ENCODE measurements at places on chromosomes 7 and 10. TPM values are rescaled to one million over a fixed set of nuclear protein-coding genes. Genes with fewer than 3 reads are reported as not detected.

The HILPDA gene
- 22.1 TPM for total RNA-seq

The FAM131B gene
- 1.1 TPM for total RNA-seq

The KIFBP gene
- total RNA-seq: 65.1 TPM

The GRIFIN gene
- not detected for total RNA-seq

The GSAP gene
- total RNA-seq: 24.8 TPM

The STEAP1B gene
- total RNA-seq: not detected

DNA sequence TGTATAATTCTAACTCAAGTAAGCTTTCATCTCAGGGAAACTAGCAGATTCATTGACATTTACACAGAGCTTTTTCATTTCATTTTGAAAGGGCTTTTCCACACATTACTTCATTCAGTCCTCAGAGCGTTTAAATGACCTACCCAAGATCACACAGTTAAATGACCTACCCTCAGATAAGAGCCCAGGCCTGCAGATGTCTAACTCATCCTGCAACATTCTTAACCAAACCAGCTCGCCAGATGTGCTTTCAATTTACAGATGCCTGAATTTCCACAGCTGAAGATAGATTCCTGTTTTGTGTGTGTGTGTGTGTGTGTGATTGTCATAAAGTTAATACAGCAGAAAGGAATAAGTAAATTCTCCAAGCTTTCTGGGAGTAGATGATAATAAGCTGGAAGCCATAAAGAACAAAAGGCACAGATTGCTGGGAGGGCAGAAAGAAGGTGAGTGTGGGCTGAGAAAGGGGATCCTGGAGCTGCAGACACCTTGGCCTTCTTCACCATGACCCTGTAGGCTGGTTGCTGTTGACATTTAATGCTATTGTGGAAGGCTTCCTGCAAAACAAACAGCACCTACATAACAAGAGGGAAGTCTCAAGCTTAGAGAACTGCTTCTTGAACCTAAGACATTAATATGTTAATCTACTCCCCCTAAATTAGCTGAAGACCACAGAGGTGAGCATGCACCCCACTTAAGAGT, 489.7 kb upstream of the CELF2 start:
- no peak for DNase-seq

GRCh38 chr7:75944507-75944906, 29.6 kb downstream of the POR start:
- DNase-seq: no peak

GRCh38 chr7:74037609-74038008, 9.6 kb downstream of the ELN start:
- no peak for DNase-seq
